ENCODE measurements at places on chromosomes 4 and X. TPM values are rescaled to one million over a fixed set of nuclear protein-coding genes. Genes with fewer than 3 reads are reported as not detected.

Gene CFAP299
- total RNA-seq, result not detected

Gene FDCSP
- total RNA-seq, result not detected

Gene DUX4
- total RNA-seq, result not detected

Gene BCORL1
- 6.1 TPM for total RNA-seq

Gene BEND4
- total RNA-seq, result not detected

Data from vagina (tissue), 2 donors.